Hypothalamus (tissue), 51 donors: ENCODE measurements at places on chromosomes 11 and 22.
A peak's percentile ranks its signal among the peaks of the same experiment; 100 is the strongest.

- no peak for DNase-seq
These were observed at the start of gene WT1 for GRCh38 chr11:32435511-32435941. WT1 (minus strand) TSS chr11:32435539.

GRCh38 chr22:36493690-36494110, 12.3 kb upstream of the TXN2 start:
- DNase-seq: peak; percentile 30

- DNase-seq: no peak
These were observed 4.2 kb upstream of the SERPINH1 start for GRCh38 chr11:75557666-75558494.

DNA sequence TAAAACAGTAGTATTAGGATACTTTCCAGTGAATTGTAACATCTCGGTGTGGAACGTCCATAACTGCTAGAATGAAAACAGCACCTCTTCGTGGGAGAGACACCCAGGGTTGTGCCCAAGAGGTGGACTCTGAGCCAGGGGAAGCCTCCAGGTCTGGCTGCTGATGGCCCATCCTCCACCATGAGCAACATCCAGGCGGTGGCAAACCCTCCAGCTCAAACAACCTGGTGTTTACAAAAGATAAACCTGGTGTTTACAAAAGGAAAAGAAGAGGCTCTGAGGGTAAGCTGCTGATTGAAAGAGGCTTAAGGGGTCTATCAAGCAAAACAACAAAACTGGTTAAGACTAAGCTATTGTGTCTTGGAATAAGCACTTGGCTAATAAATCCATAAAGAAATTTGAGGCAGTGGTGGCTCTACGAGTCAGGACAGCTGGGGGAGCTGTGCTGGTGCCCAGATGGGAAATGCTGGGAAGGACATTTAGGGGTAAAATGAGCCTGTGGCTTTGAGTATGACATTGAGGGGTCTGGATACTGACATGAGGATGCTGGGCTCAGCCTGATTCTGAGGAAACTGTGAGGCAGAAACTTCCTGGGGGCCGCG, 909.0 kb downstream of the BRD1 start:
- no peak for DNase-seq

DNA sequence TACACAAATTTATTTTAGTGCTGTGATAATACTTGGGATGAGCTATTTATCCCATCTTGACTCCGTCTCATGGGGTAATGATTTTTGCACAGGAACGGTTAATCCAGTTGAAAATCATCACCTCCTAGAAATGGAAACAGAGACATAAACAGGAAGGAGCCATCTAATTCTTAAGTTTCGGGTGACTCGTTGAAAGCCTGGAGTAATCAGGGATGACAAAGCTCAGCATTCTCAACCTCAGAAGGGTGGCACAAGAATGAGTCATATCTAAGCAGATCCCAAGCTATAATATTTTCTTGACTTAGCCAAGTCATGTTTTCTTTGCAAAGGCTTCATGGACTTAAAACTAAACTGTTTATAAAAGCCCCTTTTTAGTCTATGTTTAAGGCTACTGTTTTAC, 280.8 kb upstream of the CCDC90B start:
- DNase-seq: no peak

GRCh38 chr11:12674936-12675696, 895 bp downstream of the TEAD1 start:
- DNase-seq: peak; percentile 21

DNA sequence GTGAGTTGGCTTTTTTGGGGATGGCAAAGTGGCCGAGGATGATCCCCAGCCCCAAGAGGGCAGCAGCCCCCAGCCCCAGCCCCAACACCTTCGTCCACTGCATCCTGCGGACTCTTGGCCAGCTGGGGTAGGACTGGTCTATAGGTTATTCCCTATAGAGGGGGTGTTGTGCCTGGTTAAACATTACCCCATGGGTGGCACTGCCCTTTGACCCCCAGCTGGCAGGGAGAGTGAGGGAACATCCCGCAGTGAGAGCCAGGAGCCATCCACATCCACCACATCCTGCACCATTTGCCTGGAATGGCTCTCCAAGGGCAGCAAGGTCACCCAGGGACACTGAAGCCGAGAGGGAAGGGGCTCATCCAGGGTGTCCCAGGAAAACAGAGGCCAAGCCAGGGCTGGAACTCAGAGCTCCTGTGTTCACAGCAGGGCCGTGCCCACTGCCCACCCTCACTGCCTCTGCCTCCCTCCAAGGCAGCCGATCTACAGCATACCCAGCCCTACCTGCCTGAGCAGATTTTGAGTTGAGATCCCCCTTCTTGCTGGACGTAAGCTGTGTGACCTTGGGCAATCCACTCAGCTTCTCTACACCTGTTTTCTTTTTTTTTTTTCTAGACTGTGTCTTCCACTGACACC, at the start of gene NAALADL1:
NAALADL1 (minus strand) TSS at position 135 of the 636 bp plus-strand sequence; CDS start at position 103, 32 bp downstream.
- DNase-seq: no peak

GRCh38 chr22:35367331-35367886, 13.5 kb upstream of the HMOX1 start:
- DNase-seq: no peak

DNA sequence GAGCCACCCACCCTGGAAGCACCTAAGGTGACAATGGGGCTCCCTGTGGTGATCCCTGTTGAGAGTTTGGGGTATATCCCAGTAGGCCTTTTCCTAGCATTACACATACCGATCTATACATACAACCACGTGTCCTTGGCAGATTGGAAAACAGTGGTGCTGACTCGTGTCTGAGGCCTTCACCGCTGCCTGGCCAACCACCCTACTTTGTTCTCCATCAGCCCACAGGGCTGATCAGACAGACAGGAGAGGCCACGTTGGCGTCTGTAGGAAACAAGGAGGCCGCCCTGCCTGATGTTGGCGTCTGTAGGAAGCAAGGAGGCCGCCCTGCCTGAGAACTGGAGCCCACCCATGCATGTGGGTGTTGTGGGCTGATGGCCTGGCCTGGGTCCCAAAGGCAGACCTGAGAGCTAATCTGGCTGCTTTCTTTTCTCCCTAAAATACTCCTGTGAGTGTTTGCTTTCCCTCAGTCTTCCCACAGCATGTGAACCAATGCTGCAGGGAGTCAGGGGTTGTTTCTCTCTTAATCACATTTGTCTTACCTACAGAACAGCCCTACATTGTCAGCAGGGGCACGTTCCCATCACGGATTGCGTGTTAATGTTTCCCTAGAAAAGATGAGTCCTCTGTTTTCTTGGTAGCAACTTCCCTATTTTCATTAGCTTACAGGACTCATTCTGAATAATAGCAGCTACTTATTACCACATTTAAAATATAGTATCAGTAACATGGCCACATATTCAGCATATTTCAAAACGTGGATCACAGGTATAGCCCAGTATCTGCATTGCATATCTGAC, 57.2 kb downstream of the SBF1 start:
- no peak for DNase-seq

GRCh38 chr22:42721045-42721434, 370 bp upstream of the A4GALT start:
- no peak for DNase-seq

GRCh38 chr22:44357296-44357965, 44.7 kb upstream of the SHISAL1 start:
- no peak for DNase-seq

GRCh38 chr11:70191495-70192140, 11.5 kb upstream of the FADD start:
- peak; percentile 13 for DNase-seq

- DNase-seq: no peak
These were observed 379 bp upstream of the SLC3A2 start for GRCh38 chr11:62880231-62880802.

DNA sequence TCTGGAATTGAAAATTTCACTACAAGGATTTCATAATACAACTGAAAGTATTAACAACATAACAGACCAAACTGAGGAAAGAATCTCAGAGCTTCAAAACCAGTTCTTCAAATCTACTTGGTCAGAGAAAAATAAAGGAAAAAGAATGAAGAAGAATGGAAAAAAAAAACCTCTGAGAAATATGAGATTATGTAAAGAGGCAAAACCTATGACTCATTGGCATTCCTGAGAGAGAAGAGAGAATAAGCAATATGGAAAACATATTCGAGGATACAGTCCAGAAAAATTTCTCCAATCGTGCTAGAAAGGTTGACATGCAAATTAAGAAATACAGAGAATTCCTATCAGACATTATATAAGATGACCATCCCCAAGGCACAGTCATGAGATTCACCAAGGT, 23.4 kb upstream of the GPR83 start:
- DNase-seq: no peak

DNA sequence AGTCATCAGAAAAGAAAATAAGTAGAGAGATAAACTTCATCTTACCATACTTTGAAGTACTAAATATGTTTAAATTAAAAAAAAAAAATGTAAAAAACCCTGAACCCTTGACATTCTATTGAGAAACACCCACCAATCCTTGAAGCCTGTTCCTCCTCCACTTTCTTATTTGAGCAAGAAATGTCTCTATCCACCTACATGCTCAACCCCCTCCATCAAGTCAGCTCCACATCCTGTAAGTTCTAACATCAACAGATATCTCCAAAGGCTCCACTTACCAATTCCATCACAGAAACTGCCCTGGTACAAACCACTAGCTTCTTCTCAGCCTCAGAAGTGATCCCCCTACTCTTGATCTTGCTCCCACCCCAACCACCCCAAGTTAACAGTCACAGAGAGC, 32.5 kb upstream of the FAT3 start:
- DNase-seq: no peak

- DNase-seq: no peak
These were observed 14.2 kb upstream of the CCDC89 start for GRCh38 chr11:85699957-85700741.

DNA sequence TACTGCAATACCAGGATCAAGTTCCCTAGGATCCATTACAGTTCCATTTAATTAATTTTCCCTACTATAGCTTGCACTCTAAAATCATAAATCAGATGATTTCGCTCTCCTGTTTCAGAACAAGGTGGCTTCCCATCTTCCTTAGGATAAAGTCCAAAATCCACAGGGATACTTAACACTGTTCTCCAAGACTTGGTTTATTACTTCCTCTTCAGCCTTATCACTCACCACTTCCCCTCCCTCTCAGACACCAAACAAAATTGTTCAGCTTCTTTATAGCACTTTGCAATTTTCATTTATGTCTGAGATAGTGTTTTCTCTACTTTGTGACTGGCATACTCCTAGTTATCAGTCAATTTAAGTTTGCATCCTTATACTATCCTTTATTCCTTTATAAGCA, 124.6 kb downstream of the GRIA4 start:
- no peak for DNase-seq

DNA sequence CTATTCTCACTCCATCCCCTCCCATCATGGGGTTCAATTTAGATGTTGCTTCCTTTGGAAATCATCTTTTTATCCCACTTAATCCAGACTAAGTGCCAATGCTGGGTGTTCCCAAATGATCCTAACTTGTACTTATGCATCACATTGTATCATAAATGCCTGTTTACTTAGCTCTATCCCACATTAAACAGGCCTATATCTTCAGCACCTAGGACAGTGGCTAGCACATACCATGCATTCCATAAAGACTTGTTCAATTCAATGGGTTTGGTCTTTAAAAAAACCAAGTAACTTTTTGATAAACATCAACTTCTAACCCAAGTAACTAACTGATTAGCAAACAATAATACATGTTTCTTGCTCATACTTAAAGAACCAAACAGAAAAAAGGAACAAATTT, 40.6 kb downstream of the RSF1 start:
- DNase-seq: no peak

DNA sequence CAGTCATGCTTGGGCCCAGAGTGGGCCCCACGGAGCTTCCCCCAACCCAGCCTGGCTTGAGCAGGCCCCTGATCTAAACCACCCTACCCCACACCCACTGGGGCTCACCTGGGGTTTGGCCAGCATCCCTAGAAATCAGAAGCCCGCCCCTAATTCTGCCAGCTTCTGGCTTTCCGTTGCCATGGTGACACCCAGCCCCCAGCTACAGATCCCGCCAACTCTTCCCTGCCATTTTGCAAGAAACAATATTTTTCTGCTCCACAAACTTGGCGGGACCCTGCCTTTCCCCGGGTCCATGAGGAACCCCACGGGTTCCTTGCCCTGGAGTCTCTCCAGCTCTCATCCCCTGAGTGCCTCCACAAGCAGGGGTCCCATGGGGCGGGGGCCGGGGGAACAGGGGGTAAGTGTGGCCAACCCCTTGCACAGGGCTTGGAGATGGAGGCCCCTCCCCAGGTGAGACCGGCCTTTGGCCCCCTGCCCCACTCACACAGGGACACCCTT, 90.0 kb downstream of the CDKN1C start:
- no peak for DNase-seq

GRCh38 chr11:77287615-77288273, 13.7 kb downstream of the GDPD4 start:
- DNase-seq: no peak

GRCh38 chr11:133520707-133521106, 11.6 kb downstream of the OPCML start:
- DNase-seq: no peak

- DNase-seq: no peak
These were observed 77.5 kb downstream of the CNTN5 start for GRCh38 chr11:99098258-99098657.

GRCh38 chr11:4064278-4064955, 30.2 kb upstream of the RRM1 start:
- no peak for DNase-seq

- no peak for DNase-seq
These were observed 10.0 kb upstream of the ANKRD13D start for GRCh38 chr11:67278939-67279588.

- no peak for DNase-seq
These were observed 5.9 kb downstream of the CADM1 start for GRCh38 chr11:115498354-115498753.

DNA sequence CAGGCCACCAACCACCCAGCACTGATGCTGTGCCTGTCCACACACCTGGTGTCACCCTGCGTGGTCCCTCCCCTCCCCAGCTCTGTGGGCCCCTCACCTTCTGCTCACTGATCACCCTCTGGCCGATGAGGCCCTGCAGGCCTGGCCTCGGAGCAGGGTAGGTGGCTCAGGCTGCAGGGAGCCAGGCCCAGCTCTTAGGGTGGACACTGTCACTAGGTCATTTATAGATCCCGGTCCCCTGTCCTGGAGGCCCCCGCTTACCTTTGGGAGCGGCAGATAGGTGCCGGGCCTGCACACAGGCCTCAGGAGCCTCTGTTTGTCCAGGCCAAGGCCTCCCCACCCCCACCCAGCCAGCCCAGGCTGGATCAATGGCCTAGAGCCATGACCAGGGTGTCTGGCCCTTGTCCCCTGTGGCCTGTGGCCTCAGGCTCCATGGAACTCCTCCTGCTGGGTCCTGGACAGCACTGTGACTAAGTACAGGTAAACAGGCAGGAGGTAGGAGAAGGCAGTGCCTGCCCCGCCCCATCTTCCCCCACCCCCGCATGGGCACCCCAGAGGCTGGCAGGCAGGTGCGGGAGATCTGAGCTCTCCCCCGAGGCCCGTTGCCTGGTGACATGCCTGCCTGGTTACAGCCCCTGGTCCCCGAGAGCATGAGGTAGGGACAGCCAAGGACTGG, at the start of gene TMPRSS6:
TMPRSS6 (minus strand) TSS at position 472 of the 676 bp plus-strand sequence. CDS start 6,296 bp downstream, outside the sequence.
- no peak for DNase-seq
